Cardiac fibroblast (primary cell): ENCODE measurements at places on chromosomes 2 and 18.

- no peak for DNase-seq
These were observed 90.4 kb downstream of the MARCHF4 start for GRCh38 chr2:216281876-216282275.

DNA sequence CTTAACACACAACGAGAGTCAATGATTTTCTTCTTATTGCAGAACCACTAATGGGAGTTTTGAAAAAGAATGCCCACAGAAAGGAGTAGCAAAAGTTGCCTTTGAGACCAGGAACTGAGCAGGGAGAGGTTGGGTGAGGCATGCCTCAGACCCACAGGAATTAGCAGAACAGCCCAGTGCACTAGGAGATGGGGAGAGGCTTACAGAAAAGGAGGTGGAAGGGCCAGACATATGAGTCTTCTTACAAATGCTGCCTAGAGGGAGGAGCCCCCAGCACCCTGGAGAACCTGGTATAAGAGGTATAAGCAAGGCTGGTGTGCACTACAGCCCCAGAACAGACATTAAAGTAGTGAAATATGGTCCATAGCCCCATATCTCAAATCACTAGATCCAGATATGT, 162.0 kb downstream of the DTNA start:
- DNase-seq, result no peak

DNA sequence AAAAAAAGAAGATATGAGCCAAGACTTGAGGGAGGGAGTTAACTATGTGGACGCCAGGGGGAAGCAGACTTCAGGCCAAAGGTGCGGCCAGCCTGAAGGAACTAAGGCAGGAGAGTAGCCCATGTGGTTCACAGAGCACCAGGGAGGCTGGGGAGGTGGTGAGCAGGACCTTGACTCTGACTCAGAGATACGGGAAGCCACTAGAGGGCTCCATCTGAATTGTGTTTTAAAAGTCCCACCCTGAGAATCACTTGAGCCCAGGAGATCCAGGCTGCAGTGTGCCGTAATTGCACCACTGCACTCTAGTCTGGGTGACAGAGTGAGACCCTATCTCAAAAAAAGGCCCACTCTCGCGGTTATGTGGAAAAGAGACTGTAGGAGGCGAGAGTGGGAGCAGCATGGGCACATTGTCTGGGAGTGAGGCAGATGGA, 12.3 kb downstream of the CEP192 start:
- DNase-seq, result peak; percentile 83

DNA sequence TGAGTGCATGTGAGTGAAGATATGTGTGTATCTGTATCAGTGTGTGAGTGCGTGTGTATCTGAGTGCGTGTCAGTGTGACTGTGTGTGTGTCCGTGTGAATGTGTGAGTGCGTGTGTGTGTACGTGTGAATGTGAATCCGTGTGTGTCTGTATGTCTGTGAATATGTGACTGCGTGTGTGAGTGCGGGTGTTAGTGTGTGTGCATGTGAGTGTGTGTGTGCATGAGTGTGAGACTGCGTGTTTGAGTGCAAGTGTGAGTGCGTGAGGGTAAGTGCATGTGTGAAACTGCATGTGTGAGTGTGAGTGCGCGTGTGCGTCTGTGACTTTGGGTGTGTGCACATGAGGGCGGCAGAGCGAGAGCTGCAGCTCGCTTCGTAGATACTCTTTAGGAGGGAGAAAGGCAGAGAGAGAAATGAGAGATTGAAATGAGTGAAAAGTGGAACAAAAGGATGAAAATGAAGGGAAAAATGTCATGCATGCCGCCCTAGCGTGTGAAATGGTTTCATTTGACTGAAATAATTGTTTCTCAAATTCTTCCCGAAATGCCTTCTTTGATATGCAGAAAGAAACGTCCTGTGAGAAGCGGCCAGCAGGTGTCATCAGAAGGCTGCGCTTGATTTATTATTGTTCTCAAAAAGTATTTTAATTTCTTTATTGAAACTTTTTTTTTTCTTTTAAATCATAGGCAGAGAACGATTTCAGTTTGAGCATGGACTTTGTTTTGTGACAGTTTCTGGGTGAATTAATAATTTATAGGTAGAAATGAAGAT, 25.6 kb downstream of the ZNF407 start:
- peak; percentile 33 for DNase-seq

- DNase-seq, result no peak
These were observed 441.8 kb upstream of the SETBP1 start for GRCh38 chr18:44238911-44239310.

DNA sequence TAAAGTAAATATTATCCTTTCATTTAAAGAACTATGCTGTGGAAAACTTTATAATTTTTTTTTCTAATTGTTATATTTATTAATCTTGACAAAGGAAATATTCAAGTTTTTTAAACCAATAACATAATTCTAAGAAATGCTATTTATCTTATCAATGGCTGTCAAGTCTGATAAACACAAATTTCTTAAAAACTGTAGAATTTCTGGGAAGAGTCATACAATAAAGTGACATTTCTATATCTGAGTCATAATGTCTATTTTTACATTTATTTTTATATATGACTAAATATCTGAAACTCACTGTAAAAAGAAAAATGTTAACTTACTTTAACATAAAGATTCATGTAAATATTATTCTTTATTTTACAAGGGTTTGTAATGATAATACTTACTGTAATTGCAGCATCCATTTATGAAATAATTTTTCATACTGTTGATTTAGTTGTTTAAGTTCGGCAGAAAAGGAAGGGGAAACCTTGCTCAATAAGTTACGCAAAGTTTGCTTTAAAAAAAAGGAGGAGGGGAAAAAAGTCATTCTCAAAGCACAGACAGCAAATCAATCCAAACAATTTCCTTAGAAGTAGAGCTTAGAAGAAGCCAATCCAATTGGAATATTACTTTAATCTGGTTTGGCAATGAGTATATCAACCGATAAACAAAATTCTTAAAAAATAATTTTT, 32.4 kb downstream of the ORC2 start:
- DNase-seq, result peak; percentile 47

- DNase-seq, result no peak
These were observed 9.4 kb downstream of the XIRP2 start for GRCh38 chr2:166897666-166898065.

GRCh38 chr2:8298783-8299182, 383.1 kb upstream of the ID2 start:
- no peak for DNase-seq

DNA sequence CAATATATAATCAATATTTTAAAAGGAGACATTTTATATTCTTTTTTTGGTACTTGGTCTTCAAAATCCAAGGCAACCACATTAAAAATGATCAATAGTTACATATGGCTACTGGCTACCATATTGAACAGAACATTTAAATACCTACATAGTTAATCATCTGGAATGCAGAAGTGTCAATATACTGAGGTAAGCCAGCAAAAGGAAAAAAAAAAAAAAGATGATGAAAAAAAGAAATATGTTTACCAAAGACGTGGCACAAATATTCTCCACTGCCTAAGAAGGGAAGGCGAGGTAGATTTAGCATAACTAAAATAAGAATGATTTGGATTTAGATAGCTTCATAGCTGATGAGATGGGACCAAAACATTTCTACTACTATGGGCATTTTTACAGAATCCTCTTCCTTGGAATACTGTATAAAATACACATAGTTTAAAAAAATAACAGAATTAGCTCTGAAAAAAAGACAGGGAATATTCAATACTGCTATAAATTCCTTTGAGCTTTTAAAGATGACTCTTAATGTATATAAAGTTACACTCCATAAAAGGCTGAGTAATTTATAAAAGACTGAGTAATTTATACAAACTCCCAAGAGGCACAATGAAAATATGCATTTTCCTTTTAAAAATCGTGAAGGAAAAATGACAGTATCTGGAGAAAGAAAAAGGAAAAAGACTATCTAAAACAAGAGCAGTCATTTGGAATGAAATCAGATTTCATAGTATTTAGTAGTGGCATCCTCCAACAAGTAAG, 63.5 kb downstream of the CDH2 start:
- DNase-seq, result peak; percentile 44

GRCh38 chr2:159074605-159075004, 106.2 kb downstream of the TANC1 start:
- no peak for DNase-seq

DNA sequence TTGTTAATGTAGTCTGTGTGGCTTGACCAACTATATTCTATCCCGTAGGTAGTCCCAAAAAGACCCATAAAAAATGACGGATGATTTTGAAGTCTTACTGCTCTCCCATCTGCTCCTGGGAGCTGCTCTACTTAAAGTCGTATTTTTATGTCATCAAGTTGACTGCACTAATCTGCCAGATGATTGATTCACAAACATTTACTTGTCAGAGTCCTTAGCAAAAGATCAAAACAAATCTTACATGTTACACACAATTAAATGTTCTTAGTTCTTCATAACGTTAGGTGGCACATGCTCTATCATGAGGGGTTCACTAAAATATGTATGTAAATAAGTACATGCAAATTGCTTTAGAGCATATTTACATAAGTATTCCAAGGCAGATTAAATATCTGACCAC, 498.3 kb upstream of the LRRTM4 start:
- no peak for DNase-seq

- no peak for DNase-seq
These were observed 227.2 kb downstream of the PHLPP1 start for GRCh38 chr18:62942578-62942977.

GRCh38 chr18:3607309-3608098, 157.5 kb downstream of the TGIF1 start:
- no peak for DNase-seq

DNA sequence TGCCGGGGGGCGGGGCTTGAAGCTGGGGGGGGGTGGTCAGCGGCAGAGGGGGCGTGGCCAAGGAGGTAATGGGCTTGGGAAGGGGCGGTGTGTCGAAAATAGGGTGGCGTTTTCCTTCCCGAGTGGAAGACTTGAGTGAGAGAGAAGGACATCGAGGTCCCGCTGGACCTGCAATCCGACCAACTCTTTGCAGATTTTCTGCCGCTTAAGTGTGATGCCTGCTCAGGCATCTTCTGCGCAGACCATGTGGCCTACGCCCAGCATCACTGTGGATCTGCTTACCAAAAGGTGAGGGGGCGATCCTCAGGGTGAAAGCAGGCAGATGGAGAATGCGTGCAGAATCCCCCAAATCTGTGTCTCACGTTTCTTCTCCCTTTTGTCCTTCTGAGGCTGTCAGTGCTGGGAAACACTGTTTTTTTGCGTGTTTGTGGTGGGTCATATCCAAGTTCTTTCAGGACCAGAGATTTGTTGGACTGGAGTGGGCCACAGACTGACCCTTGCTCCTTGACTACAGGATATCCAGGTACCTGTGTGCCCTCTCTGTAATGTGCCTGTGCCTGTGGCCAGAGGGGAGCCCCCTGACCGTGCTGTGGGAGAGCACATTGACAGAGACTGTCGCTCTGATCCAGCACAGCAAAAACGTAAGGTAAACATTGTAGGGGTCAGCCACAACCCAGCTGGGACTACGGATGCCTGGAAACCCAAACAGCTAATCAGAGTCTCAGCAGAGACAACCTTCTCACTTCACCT, 727 bp downstream of the ZFAND2B start:
- no peak for DNase-seq

GRCh38 chr18:68283834-68284233, 431.1 kb downstream of the TMX3 start:
- no peak for DNase-seq

- DNase-seq, result no peak
These were observed 110.6 kb upstream of the IL1R2 start for GRCh38 chr2:101881131-101881530.

DNA sequence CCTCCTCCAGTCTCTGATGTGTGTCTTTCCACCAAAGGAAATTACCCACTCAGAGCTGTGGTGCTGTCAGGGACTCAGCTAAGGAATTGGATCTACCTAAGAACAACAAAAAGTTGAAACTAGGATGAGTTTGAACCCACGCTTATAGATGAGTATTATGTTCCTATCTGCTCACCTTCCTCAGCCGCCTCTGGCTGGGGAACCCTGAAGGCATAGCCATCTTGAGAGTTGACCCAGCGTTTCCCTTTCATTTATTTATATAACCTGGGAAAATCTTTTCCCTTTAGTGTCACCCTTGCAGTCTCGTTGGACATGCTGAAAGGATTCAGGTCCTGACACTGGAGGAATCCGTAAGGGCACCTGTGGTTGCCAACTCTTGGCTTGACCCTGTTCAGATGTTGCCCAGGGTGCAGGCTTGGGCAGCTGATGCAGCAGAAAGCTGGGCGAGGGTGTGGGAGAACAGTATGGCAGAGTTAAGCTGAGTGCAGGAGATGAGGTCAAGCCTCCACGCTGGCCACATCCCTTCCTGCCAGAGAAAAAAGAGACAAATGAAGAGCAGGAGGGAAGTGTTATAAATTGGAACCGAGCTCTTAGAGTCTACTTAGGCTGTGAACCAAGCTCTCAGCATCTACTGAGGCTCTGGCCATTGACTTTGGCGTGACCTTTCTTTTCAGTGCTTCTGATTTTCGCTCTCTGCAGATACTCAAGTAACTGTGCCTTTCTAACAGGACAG, 1.9 kb downstream of the CDH20 start:
- DNase-seq, result peak; percentile 7

DNA sequence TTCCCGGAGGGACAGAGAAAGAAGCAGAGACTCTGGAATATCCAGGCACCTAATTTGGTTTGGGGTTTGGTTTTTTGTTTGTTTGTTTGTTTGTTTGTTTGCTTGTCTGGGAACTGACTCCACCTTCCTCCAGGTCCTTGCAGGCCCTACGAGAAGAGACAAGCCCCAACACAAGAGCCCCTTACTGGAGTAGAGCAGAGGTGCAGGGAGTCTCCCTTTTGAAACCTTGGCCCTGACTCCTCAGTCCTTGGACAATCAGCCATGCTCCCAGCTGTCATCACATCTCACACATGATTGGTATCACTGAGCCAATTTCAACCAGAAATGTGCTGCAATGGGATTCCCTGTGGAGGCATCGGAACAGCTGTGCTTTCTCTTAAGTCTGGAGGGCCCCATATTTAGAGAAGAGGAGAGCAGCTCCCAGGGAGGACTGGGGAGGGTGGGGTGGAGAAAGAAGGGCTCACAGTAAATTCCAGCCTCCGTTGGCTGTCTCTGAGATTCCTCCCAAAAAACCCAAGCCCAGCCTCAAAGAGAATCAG, 279.9 kb upstream of the NCKAP5 start:
- DNase-seq, result no peak

DNA sequence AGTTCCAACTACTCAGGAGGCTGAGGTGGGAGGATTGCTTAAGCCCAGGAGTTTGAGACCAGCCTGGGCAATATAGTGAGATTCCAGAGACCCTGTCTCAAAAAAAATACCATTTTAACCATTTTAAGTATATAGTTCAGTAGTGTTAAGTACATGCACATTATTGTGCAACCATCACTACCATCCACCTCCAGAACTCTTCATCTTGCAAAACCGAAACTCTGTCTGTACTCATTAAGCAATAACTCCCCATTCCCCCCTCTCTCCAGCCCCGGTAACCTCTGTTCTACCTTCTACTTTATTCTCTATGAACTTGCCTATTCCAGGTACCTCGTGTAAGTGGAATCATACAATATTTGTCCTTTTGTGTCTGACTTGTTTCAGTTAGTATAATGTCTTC, 86.4 kb downstream of the GFPT1 start:
- DNase-seq, result peak; percentile 47

GRCh38 chr2:9721344-9721743, 90.5 kb upstream of the YWHAQ start:
- no peak for DNase-seq

DNA sequence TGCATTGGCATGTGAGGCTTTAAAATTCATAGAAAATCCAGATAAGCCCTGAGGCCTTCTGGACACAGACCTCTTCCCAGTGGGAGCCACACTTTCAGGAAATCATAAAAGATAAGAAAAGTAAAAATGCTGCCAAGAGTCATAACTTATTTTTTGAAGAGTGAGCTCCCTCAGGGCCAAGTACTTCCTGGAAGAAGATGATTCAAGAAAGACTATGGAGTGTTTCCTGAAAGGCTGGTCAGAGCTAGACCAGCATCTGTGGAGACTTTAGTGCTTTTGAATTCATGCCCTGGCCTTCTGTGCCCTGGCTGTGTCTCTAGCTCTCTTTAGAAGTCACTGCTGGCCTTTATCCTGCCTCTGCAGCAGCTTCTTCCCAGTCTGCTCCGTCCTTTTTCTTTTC, 6.4 kb upstream of the XDH start:
- peak; percentile 55 for DNase-seq
